ENCODE measurements at places on chromosomes 1 and 21. TPM values are rescaled to one million over a fixed set of nuclear protein-coding genes. Genes with fewer than 3 reads are reported as not detected.

DNA sequence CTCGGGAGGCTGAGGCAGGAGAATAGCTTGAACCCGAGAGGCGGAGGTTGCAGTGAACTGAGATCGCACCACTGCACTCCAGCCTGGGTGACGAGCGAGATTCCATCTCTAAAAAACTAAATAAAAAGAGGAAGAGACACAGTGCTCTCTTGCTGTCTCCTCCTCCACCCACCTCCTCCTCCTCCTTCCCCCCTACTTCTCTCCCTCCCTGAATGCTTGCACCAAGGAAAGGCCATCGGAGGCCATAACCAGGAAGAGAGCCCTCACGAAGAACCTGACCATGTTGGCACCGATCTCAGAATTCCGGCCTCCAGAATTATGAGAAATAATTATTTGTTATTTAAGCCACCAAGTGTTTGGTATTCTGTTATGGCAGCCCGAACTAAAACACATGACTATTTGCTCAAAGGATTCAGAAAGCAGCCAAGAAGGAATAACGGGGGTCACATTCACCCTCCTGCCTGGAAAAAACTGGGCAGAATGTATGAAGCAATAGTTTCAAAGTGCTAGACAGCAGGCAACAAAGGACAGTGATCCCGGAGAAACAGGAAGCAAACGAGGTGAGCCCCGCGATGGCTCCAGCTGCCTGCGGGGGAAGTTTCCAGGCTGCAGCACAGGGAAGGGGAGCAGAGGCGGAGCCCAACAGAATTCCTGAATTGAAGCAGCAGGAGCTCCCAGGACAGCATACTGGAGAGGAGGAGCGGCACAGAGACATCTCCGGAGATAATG lies 35.8 kb downstream of the LDLRAD1 start:
- no peak for DNase-seq

- DNase-seq = no peak
These were observed 75.0 kb downstream of the EPS15 start for GRCh38 chr1:51444096-51444495.

DNA sequence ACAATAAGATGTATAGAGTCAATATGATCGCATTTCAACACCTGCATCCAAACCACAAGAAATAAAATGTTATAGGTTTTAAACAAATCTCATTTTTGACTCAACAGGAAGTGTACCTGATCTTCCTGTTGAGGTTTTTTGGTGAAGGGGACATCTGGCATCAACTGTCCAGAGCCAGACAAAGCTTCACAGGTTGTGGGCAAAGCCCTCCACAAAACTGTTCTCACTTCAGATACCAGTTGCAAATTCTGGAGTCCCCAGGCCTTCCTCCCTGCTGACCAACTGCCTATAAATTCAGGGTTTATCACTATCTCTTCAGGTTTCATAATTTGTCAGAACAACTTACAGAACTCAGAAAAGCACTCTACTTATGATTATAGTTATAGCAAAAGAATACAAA lies 326.1 kb upstream of the CAMK1G start:
- DNase-seq = no peak

DNA sequence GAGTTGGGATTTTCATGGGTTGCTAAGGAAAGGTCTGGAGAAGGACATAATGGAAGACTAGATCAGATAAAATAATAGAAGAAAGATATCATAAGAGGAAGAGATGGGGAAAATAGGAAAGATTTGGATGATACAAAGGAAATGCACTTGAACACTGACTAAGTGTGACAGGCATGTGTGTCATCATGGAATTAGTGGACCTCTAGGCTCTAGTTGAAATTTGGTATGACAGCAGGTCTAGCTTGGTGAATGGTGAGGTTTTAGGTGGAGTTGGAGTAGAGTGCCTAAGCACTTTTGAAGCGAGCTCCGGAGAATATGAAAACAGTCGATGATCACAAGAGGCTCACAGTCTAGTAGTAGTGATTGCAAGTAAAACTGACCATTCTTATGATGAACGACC lies 73.0 kb upstream of the PTGS2 start:
- DNase-seq = no peak

GRCh38 chr1:5129746-5130355 lies 475.4 kb downstream of the AJAP1 start:
- no peak for DNase-seq

DNA sequence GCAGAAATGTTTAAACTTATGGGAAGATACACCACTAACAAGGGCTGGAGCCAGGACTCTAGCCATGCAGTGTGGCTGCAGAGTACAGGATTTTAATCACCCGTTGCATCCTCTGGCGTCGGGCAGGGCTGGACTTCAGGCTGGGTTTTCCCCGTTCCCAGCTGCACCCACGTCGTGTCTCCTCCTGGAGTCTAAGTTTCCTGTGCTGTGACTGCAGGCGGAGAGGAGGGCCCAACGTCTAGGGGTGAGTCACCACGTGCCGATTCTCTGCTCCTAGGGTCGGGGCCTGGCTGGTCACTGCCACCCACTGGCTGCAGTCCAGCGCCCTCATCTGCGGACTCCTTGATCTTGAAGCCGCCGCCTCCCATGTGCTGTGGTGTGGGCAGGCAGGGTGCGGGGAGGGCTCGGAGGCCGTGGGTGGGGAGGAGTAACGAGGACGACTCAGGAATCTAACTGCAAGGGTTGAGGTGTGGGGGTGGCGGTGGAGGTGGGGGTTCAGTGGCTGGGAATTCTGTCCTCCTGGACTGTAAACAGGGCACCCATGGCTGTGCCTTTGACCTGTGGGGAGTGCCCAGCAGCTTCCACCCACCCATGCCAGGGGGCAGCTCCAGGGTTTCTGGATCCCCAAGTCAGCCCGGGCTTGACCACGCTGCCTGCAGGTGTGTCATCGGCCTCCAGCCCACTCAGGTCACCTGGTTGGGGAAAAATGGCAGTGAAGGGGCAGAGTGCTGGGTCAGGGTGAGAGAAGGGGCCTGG lies 77.8 kb downstream of the ALPL start:
- DNase-seq = no peak

- DNase-seq = no peak
These were observed 47.1 kb upstream of the PLA2G2C start for GRCh38 chr1:20233394-20233793.

DNA sequence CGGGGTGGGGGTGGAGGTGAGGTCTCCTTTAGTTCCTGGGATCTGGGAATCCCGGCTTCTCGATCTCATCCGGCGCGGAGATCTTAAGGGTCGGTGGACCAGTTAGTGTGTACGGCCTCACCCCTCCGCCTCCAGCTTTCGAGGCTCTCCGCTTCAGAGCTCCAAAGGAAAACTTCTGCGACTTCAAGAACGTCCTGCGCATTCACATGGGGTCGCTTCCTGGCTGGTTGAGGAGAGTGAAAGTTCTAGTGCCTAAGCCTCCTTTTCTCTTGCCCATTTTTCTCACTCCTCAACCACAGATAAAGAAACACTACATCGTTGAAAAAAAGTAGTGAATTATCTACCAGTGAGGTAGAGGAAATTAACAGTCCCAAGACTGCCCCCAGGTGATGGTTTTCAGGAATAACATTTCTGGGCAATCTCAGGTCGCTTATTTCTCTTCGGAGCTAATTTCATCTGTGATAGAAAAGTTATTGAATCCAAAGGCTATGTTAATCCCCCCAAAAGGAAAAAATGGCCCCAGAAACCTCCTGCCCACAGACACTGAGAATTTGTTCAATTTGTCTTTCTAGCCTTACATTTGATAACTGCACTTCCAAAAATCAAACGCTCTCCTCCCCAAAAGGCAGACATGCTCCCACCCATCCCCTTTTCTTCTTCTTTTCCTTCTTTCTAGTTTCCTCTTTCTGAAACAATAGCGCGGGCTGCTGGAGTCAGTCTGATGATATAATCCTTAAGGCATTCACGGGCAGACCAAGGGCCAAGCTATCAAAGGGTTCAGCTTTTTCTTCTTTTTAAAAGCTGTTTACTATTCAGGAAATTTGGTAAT lies 20.6 kb upstream of the TBX15 start:
- no peak for DNase-seq

GRCh38 chr1:55143684-55144083 lies 71.5 kb downstream of the USP24 start:
- DNase-seq = no peak

GRCh38 chr1:47940326-47940725 lies 56.9 kb downstream of the TRABD2B start:
- DNase-seq = no peak

DNA sequence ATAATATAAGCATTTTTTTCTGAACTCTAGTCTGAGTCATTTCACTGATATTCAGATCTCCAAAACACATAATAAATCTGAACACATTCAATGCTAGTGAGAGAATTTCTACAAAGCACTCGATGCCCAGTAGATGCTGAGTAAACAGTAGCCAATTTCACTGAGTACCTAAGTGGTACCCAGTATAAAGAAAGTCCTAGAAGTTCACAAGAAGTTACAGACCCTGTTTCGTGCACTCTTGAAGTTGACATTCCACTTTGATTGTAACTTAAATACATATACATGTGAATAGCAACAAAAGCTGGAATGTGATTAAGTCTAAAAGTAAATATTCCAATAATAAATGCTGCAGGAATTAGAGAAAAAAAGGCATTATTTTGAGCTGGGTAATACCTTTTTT lies 33.2 kb upstream of the RGS2 start:
- no peak for DNase-seq

DNA sequence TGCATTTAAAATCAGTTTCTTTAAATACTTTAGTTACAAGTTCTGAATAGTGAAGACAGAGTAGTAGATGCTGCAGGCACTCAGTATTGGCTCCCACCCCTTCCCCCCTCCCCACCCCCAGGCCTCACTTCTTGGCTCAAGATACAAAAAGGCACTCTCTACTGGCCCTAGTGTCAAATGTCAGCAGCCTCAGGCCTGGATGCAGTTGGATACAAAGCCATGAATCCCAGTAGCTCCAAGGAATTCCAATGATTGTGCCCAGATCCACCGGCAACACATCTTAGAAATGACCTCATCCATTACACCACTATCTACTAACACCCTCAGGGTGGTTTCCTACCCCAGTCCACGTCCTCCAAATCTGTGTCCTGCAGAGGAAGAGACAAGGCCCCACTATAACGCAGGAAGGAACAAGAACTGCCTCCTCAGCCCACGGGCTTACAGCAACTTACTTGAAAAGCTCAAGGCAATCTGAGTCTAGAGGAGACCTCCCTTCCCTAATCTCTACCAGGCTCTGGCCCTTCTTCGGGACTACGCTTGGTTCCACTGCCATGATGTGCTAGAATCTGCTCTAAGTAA lies 17.6 kb downstream of the ACADM start:
- DNase-seq = no peak

The OPRD1 gene
- not detected for total RNA-seq

The VANGL2 gene
- total RNA-seq = 0.08 TPM

The PRKCZ gene
- 15.0 TPM for total RNA-seq

The ARHGEF10L gene
- total RNA-seq = not detected

Data from activated T-cell treated with anti-CD3 and anti-CD28 coated beads, Interleukin-2, amount 50 U/mL, for 4 hours (primary cell).